ENCODE measurements at places on chromosomes 2 and 18. TPM values are rescaled to one million over a fixed set of nuclear protein-coding genes. Genes with fewer than 3 reads are reported as not detected.

DNA sequence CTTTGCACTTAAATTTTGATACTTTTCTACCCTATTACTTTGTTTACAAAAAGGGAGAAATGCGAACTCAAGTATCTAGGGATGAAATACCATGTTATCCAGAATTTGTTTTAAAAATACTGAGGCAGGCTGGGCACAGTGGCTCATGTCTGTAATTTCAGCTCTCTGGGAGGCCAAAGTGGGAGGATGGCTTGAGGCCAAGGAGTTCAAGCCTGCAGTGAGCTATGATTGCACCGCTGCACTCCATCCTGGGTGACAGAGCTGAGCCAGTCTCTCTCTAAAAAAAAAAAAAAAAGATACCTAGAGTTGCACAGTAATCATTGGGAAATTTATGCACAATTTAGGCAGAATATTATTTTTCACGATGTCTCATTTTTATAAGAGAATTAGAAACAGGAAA is 12.4 kb upstream of the VAPA start:
- peak; percentile 40 for DNase-seq

The SLC5A7 gene
- total RNA-seq = 0.08 TPM

DNA sequence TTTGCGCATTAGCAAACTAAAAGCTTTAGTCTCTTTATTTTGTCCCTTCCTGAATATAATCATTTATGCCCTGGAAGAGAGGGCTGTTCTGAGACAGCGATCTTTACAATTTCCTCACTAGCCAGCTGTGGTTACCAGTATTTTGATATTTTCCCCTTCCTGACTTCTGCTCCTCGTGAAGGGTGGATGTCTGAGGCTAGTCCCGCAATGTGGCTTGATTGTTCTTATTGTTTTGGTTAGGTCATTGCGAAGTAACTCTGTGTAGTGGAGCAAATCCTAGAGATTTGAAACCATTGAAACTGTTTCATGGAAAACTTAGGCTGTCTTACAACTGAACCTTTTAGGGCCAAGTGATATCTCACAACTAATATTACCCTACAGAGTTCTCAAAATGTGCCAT is 2.4 kb downstream of the MRPL33 start:
- DNase-seq = no peak

The SP140L gene
- total RNA-seq = 8.3 TPM

GRCh38 chr2:233446606-233447305 is 92.5 kb downstream of the DGKD start:
- DNase-seq = peak; percentile 14

DNA sequence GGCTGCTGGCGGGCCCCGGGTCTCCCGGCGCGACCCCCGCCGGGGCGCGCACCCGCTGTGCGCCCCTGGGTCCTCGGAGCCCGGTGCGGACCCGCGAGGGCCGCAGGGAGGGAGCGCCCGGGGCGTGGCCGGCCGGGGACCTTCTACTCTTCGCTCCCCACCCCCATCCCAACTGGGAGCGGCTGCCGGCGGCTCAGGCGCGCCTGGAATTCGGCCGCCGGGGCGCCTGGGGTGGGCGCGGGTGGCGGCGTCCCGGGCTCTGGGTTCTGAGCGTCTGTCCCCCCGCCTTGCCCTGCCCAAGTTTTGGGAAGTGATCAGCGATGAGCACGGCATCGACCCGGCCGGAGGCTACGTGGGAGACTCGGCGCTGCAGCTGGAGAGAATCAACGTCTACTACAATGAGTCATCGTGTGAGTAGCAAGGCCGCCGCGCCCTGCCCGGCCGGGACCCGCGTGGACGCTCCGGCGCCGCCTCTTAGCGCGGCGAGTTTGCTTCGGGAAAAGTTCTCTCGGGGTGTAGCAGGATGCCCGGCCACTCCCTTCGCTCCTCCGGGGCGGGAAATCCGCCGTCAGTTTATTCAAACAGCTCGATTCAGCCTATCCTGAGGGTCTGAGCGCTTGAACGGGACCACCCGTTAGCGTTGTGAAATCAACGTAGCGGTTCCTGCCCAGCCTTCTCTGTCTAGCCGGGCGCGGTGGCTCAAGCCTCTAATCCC is 502 bp downstream of the TUBB6 start:
- peak; percentile 94 for DNase-seq

The ANKRD29 gene
- total RNA-seq = 4.7 TPM

The C2orf78 gene
- not detected for total RNA-seq

GRCh38 chr18:56575819-56576663 is 62.4 kb downstream of the TXNL1 start:
- DNase-seq = no peak

The RAD51AP2 gene
- 0.18 TPM for total RNA-seq

GRCh38 chr2:46564811-46565241 is 85.5 kb downstream of the TMEM247 start:
- DNase-seq = peak; percentile 38

DNA sequence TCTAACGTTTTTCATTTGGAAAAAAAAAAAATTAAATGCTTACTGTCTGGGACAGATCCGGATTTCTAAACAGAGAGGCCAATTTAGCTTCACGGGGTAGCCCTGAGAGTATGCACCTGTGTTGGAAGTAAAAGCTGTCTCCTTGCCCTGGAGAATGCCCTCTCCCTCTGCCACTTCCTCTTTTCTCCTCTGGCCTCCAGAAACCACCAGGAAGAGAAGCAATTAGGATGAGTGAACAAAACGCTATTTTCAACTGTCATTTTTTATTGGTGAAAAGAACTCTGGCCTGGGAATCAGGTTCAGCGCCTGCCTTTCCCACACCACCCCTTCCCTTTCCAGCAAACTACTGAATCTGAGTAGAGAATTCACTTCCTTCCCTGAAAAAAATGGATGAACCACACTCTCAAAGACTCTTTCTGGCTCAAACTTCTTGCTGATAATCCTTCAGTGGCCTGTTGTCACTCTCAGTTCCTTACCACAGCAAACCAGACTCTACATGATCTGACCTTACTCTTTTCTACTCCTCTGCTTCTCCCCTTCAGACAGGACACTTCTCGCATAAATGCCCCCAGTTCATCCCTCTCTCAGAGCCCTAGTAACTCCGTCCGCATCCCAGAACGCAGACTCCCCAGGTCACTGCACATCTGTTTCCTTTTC is 29.8 kb downstream of the KLF7 start:
- no peak for DNase-seq

The TMEM150A gene
- total RNA-seq = 12.7 TPM

DNA sequence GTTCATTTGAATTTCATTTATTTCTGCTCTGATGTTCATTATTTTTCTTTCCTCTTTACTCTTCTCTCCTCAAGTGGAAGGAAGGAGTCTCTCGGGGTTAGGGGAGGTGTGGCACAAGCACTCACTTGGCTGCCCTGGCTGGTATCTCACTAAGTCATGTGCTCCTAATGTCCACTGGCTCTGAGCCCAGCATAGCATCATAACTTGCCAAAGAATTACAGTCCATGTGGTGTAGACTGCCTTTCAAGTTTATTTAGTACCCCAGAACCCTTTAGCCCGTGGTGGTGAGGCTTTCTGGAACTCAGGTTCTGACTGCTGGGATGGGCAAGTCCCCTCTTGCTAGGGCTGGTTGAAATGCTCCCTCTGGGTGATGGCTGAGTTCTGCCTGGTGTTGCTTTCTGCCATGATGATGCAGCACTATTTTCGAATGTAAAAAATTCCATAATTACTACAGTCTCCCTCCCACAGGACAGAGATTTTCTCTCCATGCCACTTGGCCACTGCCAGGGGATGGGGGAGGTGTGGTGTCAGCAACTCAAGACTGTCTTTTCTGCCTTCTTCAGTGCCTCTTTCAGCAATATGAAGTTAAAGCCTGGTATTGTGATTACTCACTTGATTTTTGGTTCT is 22.2 kb downstream of the SPAG16 start:
- DNase-seq = peak; percentile 53

The REG1B gene
- not detected for total RNA-seq

The TRIM43 gene
- total RNA-seq = not detected

DNA sequence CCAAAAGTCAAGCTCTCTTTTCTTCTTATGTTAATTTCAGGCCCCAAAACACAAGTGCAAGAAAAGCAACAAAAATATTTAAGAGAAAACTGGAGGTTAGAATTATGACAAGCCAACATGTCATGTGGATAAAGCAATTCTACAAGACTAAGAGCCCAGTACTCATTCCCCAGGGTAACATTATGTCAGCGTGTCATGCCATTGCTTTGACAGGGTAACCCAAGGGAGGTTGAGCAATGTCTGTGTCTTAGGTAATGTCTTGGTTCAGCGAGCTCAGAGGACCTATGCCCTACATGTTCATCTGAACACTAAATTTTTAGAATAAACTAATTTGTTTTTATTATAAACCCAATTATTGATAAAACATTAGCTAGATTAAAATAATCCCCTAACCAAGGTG is 173.2 kb upstream of the ZNF804A start:
- DNase-seq = no peak

DNA sequence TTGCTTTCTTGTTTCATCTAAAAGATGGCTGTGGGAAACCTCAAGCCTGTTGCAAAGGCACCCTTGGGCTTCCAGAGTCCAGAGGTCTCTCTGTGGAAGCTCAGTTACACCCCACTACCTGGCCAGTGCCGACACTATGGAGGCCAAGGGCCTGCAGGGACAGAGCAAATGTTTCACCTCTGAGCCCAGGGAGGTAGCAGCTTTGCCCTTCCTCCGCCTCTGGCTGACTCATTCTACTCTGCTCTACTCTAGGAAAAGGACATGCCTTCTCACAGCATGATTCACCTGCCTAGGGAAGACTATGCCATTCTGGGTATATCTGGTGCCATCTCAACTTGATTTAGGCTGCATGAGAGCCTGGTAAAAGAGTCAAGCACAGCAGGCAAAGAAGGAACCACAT is 12.2 kb downstream of the MYOM1 start:
- no peak for DNase-seq

The ZNF804A gene
- total RNA-seq = not detected

The LRP1B gene
- total RNA-seq = 1.2 TPM

DNA sequence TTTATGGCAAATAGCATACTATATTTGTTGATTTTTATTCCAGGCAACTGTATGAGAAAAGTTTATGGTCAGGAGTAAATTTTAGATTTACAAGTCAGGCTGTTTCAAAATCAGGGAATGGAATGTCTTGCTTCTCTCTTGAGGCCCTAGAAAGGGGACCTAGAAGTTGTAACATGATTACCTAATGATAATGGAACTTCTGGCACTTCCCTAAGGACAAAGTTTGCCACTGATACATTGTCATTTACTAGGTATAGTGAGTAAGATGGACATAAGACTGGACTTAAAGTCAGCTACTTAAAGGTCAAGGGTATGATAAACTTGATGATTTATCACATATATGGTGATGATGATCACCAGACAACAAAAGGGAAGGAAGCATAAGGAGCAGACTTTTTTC is 103.3 kb upstream of the VRK2 start:
- no peak for DNase-seq

The SERPINB13 gene
- not detected for total RNA-seq

DNA sequence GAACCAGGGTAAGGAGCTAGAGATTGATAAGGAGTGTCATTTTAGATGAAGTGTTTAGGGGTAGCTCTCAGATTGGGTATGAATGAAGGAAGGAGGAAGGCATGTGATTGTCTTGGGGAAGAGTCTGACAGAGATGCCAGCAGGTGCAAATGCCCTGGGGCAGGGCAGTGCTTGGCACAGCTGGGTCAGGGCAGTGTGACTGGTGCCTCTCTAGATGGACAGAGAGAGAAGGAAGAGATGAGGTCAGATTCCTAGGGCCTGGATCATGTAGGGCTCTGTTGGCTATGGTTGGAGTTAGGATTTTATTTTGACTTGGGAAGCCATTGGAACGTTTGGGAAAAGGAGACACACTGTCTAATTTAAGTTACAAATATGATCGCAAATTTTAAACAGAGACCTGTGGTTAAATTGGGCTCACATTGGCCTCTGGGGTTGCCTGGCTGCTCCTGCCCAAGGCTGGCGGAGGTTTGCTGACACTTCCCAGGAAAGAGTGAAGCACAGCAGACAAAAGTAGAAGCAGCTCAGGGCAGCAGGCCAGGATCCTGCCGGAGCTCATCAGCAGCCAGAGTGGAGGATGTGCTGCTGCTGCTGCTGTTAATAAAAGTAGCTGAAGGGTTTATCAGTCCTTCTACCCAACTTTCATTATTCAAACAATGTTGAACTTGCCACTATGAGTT is 32.7 kb upstream of the FHL2 start:
- peak; percentile 80 for DNase-seq

GRCh38 chr2:95530734-95531133 is 46.2 kb upstream of the TRIM43B start:
- no peak for DNase-seq

The RTP5 gene
- total RNA-seq = 0.12 TPM

GRCh38 chr2:95076705-95077529 is 44.7 kb downstream of the MRPS5 start:
- DNase-seq = peak; percentile 72

DNA sequence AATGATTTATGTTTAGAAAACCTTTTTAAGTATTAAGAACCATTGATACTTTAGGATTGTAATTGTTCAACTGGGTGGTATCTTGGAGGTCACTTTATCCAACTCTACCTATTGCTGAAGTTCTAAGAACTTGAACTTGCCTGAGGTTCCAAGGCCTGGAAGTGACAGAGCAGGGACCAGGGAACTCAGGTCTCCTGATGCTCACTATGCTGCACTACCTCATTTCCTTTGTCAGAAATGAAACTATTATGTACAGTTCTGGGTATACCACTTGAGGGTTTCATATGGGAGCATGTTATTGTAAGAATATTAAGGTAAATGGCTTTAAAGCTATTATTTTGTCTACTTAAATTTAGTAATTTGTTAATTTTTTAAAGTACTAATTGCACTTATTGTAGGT is 3.0 kb downstream of the MBD5 start:
- DNase-seq = no peak

The PLEKHH2 gene
- 3.1 TPM for total RNA-seq

DNA sequence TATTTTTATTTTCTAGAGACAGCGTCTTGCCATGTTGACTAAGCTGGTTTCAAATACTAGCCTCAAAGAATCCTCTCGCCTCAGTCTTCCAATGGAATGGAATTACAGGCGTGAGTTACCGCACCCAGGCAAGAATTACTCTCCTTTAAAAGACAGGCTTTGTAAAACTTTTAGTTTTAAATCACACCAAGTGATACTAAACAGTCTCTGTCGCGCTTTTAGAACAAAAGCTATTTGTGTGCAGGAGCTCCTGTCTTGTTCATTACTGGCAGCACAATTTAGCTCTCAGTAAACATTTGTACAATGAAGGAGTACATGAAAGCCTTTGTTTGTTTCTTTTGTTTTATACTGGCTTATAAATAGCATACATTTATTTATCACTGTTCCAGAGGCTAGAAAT is 1719.2 kb upstream of the PIK3C3 start:
- no peak for DNase-seq

The ALK gene
- total RNA-seq = 0.26 TPM

DNA sequence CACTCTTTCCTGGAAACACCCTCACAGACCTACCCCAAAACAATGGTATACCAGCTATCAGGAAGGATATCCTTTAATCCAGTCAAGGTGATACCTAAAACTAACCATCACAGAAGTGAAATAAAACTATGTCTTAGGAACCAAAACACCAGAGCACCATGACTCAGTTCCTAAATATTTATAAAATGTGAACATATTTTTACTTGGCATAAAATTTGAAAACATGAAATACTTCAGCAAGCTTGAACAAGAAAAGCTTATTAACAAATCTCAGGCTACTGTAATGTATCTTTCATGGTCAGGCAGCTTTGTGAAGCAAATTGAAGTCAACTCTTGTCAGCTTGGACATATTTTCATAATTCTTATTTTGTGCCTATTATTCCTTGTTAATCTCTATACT is 440.8 kb upstream of the CDH20 start:
- DNase-seq = no peak
